Activated CD8-positive, alpha-beta memory T cell treated with anti-CD3 and anti-CD28 coated beads for 24 hours (primary cell): ENCODE measurements at places on chromosomes 2 and 18.
A peak's percentile ranks its signal among the peaks of the same experiment; 100 is the strongest.

DNA sequence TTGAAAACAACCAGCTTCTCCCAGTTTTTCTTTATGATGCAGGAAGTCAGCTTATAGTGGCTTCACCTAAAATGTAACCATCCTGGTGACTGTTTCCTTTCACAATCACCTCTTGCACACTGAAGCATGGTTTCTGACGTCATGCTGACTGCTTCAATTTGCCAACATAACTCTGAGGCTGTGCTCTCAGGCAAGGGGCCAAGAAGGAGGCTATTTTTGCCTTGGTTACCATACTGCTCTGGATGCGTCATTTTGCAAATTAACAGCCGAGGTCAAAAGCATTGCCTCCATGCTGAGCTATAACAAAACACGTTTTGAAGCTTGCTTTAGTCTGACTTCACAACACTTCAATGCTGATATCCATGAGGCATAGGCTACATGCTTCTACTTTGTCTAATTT lies 397.8 kb downstream of the METTL4 start:
- no peak for DNase-seq

GRCh38 chr2:69103419-69103818 lies 90.4 kb downstream of the ANTXR1 start:
- no peak for DNase-seq

DNA sequence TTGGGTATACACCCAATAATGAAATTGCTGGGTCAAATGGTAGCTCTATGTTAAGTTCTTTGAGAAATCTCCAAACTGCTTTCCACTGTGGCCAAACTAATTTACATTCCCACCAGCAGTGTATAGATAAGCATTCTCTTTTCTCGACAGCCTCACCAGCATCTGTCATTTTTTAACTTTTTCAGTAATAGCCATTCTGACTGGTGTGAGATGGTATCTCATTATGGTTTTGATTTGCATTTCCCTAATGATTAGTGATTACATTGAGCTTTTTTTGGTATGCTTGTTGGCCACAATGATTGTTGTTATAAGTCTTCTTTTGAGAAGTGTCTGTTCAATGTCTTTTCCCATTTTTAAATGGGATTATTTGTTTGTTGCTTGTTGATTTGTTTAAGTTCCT lies 50.4 kb upstream of the EPAS1 start:
- DNase-seq = no peak

DNA sequence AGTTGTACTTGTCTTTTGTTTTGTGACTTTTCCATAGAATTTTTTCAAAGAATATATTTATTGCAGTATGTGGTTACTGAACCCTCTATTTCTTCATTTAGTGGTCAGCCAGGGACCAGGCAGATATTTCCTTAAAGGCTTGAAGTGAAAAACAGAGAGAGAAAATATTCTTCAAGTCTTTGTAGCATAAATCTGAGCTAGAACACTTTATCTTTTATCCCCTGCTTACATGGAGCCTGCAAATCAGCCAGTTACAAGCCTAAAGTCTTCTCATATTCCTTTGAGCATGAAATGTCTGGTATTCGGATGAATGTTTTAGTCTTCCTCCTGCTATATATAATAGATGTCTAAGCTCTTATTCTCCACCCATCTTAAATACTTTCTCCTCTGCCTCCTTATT lies 1557.5 kb upstream of the ACVR2A start:
- no peak for DNase-seq

- no peak for DNase-seq
Observed at GRCh38 chr2:208552943-208553342, 146.4 kb downstream of the PTH2R start.

- DNase-seq = peak; percentile 28
Observed at GRCh38 chr2:236641051-236641726, 71.6 kb downstream of the ACKR3 start.

DNA sequence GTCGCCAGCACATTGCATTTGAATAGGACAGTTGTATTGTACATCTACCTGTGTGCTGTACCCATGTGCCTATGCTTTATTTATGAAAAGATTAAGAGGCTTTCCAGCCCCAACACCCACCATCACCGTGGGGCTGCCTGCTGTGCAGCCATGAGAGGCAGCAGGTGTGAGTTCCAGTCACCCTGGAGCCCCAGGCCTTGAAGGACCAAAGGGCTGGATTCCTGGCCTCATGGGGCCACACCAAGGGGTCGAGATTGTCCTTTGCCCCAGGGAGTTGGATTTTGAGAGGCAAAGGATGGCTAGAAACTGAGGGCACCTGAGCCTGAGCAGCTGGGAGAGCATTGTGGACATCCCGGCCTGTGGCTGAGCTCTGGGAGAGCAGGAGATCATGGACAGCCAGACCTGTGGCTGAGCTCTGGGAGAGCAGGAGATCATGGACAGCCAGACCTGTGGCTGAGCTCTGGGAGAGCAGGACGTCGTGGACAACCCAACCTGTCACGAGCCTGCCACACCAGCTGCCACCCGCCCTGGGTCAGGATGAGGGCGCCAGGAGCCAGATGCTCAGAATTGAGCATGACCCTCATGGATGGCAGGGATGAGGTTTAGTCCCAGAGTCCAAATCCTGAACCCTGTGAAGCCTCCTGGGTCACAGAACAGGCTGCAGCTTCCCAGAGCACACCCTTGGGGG lies 182.5 kb upstream of the RAB6C start:
- no peak for DNase-seq

GRCh38 chr2:186950694-186951093 lies 101.7 kb upstream of the ZSWIM2 start:
- DNase-seq = no peak

DNA sequence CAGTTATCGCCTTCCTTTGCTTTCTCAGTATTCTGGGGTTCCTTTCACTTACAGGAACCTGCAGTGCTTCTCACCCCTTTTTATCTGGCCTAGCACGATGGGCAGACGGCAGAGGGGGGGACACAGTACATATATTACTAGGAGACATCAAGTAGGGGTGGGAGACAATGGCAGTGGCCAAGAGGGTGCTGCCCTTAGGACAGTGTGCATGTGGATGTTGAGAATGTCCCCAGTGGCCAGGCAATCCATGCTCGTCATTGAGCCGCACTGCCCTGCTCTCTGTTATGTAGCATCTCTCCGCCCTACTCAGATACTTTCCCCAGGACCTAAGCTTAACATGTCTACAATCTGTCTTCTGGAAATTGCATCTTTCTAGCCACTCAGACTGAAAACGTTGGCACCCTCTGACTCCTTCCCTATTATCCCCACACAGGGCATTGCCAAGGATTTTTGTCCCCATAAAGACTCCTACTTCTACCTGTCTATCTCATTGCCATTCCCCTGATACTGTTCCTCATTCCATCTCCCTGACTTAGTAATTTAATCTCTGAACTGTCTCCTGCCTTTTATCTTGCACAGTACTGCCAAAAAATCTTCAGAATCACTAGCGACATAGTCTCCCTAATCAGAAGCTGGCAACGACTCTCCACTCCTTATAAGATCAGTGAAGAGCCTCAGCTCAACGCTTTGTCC lies 6.6 kb downstream of the DSG2 start:
- DNase-seq = no peak

DNA sequence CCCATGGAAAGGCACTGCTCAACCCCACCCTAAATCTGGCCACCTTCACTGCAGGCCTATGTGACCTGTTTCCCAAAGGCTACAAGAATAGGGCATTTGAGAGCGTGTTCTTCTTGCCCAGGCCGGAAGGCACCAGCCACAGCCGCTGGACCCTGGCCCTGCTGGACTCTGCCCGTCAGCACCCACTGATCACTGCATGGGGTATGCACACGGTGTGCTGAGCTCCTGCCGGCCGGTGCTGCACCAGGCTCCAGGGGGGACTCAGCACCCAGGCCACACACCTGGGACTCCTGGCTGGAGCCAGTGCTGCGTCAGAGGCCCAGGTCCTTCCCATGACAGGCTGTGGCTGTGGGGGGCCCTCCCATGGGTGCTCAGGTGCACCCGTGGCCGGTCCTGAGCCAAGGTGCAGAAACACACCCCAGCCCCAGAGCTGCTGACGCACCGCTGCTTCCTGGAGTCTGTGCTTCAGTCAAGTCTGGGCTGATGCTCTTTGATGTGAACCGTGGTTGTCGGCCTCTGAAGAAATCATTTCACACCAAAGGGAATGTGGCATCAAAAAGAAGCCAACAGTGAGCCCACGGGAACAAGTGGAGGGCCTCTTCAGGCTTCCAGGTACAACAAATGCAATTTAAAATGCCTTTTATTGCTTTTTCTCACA lies 6.5 kb downstream of the KCNG2 start:
- no peak for DNase-seq

DNA sequence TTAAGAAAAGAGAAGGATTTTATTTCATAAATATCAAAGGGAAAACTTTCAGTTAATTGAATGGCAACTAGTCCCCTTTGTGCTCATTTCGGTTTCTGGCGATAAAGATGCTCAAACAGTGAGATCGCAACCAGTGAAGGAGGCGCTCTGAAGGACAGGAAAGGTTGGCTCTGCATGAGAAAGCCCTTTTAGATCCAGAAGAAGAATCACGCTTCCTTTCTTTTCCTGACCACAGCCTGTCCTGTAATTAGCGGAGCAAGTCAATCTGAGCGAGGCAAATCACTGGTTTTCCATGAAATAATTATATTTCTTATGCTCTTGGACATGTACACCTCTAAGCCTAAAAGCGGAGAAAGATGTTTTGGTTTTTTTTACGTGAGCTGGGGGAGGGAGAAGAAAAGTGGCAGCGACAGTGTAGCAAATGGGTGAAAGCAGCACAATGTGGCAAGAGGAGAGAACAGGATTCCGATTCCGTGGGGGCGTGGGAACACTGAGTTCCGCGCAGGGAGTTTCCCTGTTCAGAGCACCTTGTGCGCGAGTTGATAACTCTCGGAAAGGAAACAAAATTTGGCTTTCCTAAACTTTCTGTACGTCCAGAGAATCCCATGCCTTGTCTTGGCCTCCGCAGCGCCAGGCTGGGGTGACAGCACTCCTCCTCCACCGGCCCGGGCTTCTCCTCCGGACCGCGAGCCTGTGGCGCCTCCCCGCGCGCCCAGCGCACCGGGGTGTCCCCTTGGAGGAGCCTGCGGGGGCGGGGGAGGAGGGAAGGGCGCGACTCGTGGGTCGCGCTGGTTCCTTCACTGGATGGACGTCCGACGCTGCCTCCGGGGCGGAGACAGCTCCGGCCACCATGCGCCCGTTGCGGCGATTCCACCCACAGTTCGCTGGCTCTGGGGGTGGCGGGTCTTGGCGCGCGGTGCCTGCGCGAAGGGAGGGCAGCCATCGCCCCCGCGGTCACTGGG lies 620 bp upstream of the SLC9A2 start:
- peak; percentile 69 for DNase-seq

- no peak for DNase-seq
Observed at GRCh38 chr18:59539108-59539507, 158.1 kb downstream of the CCBE1 start.

- no peak for DNase-seq
Observed at GRCh38 chr18:6947338-6948030, 170.1 kb downstream of the LAMA1 start.

DNA sequence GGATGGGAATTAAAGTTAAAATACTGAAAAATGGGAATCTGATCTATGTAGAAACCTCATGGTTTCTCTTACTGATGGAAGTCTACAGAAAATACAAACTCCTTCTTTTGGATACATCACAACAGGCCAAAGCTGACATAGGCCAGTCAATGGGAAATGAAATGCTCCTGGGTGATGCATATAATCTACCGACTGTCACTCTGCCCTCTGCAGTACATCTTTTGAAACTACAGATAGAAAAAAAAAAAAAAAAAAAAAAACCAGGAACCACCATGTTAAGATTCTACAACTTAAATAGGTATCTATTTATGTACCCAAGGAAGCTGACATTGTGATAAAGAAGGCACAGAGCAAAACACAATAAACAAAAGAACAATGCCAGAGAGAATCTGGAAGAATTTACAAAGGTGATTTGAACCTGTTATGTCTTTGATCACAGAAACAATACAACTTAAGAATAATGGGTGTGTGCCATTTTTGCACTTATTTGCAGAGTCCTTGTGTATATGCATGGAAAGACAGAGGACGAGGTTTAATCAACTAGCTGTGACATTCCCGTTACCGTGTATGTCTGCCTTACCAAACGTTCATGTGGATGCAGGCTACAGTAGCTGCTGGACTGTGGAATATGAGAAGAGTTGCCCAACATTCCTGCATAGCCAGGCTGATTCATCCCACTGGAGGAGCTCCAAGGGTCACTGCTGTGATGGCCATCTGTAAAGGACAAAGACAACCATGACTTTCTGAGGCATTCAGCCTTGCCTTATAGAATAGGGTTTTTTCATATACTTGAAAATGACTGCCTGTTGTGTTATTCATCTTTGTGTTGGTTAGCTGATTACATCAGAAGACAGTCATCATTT lies 312.7 kb downstream of the TCF4 start:
- no peak for DNase-seq

- DNase-seq = no peak
Observed at GRCh38 chr2:58063641-58064040, 17.0 kb downstream of the VRK2 start.

- DNase-seq = no peak
Observed at GRCh38 chr2:156430236-156430979, 5.8 kb upstream of the GPD2 start.

- DNase-seq = no peak
Observed at GRCh38 chr2:13252615-13253014, 535.9 kb downstream of the TRIB2 start.

DNA sequence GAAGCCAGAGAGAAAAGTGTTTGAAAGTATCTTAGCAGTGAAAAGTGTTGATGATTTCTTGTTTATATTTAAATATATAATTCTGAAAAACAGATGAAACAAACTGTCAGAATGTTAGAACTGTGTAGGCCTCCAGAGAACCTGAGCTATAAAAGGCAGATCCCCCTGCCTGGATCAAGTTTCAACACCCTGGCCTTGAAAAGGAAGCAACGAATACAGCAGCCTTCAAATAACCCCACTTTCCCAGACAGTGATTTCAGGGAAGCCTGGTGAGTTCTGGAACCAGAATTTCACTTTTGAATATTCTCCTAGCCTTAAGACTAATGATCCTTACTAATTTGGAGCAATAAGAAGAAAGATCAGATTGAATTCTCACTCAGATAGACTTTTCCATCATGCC lies 13.3 kb upstream of the TRIM43 start:
- DNase-seq = no peak

GRCh38 chr2:238591732-238592131 lies 165.0 kb downstream of the ASB1 start:
- no peak for DNase-seq

DNA sequence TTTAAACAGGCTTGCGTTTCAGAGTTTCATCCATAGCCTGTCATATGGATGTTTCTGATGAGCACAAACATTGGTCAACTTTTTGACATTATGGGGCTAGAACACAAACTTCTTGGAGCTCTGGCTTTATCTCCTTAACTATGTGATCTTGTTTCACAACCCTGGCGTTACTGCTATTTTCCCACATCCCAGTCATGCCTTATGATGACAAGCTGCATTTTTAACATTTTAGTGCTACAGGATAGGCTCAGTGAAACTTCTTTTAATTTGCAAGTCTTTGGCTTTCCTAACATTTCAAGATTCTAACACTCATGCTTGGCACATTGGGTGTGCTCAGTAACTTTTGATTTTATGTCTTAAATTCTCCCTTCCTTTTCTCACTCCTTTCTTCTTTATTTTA lies 21.0 kb upstream of the PDE1A start:
- DNase-seq = no peak
